ENCODE measurements at places on chromosomes 3 and 15.
A peak's percentile ranks its signal among the peaks of the same experiment; 100 is the strongest.

DNA sequence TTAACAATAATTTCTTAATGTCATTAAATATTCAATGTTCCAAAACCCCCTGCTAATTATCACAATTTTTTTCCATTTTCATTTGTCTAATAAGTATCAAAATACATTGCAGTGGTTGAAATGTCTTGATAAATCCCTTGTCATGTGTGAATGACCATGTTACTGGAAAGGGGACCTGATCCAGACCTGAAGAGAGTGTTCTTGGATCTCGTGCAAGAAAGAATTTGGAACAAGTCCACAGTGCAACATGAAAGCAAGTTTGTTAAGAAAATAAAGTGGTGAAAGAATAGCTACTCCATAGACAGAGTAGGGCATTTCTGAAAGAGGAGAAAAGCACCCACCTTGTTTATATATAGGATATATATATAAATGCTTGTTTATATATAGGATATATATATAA lies 10.4 kb upstream of the SELENOK start:
- DNase-seq: no peak

GRCh38 chr3:138222942-138223287 lies 35.8 kb downstream of the ARMC8 start:
- DNase-seq: peak; percentile 17

DNA sequence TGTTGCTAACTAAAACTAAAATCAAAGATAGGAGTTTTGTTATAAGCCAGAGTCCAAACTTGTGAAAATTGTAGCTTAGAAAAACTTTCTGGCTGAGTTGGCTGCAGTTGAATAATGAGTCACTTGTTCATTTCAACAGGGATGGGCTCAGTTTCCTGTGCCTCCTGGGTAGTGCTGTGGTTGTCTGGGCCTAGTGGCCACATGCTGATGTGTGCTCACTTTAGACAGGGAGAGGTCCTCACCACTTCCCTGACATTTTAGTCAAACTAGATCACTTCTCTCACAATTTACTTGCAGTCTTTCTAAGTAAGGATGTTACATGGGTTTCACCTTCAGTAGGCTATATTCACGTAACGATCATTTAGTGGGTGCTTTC lies 6.3 kb upstream of the UBE2Q2 start:
- DNase-seq: peak; percentile 95

DNA sequence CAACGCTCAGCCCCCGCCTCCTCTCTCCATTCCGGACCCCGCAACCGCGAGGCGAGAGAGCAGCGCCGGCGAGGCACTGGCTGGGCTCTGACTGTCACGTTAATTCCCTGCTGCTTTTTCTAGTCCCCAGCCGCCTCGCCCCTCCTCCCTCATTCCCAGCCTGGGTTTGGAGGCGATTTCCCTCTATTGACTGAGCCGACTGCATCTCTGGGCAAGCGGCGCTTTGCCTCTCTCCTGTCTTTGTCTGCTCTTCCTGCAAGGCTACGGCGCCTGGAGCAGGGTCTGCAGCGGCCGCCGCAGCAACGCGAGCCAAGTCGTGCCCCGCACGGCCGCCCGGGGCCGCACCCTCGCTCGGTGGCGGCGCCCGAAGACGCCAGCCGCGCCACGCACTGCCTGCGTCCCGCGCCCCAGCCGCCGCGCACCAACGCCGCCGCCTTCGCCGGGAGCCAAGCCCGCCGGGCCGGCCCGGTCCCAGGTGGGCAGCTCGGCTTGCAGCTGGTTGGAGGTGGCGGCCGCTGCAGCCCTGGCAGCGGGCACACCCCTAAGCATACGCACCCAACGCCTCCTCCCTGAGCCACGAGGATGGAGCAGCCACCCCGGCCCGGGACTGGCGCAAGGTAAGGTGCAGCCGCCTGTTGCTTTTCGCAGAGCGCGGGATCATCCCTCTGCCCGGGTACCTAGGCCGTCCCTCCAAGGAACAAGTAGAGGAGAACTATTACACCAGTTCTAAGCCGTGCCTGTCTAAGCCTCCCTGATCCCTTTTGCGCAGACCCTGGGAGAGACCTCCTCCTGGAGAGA lies at the start of gene LRRC3B:
Gene LRRC3B (plus strand): TSS at position 152 of the 798 bp plus-strand sequence. CDS start 86,901 bp downstream, outside the sequence.
- DNase-seq: no peak

GRCh38 chr3:187288131-187288854 lies 3.2 kb downstream of the MASP1 start:
- no peak for DNase-seq

- no peak for DNase-seq
Measured at GRCh38 chr3:126129398-126129891, 45.5 kb upstream of the SLC41A3 start.

Measured in activated CD4-positive, alpha-beta T cell treated with anti-CD3 and anti-CD28 coated beads, Interleukin-2, Interleukin-4, amounts not matched to agents 100 ng/mL and 50 ng/mL, durations not matched to agents 16 hours and 8 hours (primary cell).